Pulmonary artery endothelial cell (primary cell): ENCODE measurements at places on chromosomes 7 and 10. TPM values are rescaled to one million over a fixed set of nuclear protein-coding genes. Genes with fewer than 3 reads are reported as not detected.

The TFR2 gene
- 0.33 and 0.85 TPM in 2 replicates for total RNA-seq

The KIAA1549 gene
- total RNA-seq, result 1.9 and 2.9 TPM in 2 replicates

The DENND11 gene
- 33.9 and 38.3 TPM in 2 replicates for total RNA-seq

The CNPY1 gene
- not detected in 2 replicates for total RNA-seq

The CHN2 gene
- 0.13 and 0.78 TPM in 2 replicates for total RNA-seq

The IFIT1 gene
- total RNA-seq, result 3.6 and 3.8 TPM in 2 replicates
